Skin of body (tissue), 3 donors: ENCODE measurements at places on chromosomes 12 and 14. TPM values are rescaled to one million over a fixed set of nuclear protein-coding genes. Genes with fewer than 3 reads are reported as not detected.

Gene OR11H6
- not detected for total RNA-seq

Gene RPGRIP1
- total RNA-seq, result 0.10 TPM

Gene KRT85
- 98.6 TPM for total RNA-seq

Gene BRAP
- total RNA-seq, result 13.8 TPM
